ENCODE measurements at places on chromosomes 12 and 14. TPM values are rescaled to one million over a fixed set of nuclear protein-coding genes. Genes with fewer than 3 reads are reported as not detected.

Gene LYSET
- total RNA-seq, result 8.7 TPM

Gene RIPK3
- total RNA-seq, result 34.6 TPM

Gene MDGA2
- not detected for total RNA-seq

Gene HNF1A
- total RNA-seq, result not detected

Gene LRCOL1
- total RNA-seq, result not detected

Gene MFAP5
- total RNA-seq, result not detected

Gene MANSC1
- 0.66 TPM for total RNA-seq

Gene BICDL1
- total RNA-seq, result 42.4 TPM
